ENCODE measurements at places on chromosomes 12 and 14. TPM values are rescaled to one million over a fixed set of nuclear protein-coding genes. Genes with fewer than 3 reads are reported as not detected.

DNA sequence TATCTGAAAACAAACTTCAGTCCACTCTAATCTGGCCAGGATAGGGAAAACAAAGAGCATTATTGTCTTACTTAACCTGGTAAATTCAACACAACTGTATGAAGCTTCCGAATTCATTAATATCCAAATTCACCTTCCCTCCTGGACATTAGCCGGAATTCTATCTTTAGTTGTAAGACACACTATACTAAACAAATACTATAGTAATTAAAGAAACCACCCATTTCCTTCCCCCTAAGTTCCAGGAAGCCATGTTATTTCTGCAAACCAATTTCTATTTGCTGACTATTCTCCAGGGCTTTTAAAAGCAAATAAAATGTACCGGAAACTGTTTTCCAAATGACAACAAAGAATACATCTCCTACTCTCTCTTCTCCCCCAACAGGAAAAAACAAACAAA lies 122.7 kb upstream of the MDM1 start:
- DNase-seq, result no peak

DNA sequence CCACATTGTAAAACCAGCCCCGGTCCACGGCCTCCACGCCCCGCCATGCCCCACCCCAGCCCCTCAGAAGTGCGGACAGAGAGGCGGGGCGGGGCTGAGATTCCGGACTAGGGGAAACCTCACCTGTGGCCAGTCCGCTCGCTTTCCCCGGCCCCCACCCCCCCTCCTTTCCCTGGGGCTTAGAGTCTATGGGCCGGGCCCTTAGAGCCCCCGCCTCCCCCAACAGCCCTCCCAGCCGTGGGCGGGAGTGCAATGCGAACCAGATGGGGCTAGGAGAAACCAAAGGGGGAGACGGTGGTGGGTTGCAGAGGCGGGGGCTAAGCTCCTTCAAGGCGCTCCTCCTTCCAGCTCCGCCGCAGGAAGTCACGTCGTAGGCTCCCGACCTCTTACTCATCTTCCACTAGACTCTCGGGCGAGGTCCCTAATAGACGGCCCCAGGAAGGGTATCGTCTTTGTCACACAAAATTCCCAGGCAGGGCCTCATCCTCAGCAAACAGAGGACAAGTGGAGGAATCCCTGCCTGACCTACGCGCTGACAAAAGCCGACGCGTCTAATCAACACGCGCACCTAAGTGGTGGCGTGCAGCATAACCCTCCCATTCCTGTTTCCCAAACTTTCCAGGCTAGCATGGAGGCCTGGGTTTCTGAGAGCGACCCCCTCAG lies 1.1 kb upstream of the NAB2 start:
- peak; percentile 94 for DNase-seq

DNA sequence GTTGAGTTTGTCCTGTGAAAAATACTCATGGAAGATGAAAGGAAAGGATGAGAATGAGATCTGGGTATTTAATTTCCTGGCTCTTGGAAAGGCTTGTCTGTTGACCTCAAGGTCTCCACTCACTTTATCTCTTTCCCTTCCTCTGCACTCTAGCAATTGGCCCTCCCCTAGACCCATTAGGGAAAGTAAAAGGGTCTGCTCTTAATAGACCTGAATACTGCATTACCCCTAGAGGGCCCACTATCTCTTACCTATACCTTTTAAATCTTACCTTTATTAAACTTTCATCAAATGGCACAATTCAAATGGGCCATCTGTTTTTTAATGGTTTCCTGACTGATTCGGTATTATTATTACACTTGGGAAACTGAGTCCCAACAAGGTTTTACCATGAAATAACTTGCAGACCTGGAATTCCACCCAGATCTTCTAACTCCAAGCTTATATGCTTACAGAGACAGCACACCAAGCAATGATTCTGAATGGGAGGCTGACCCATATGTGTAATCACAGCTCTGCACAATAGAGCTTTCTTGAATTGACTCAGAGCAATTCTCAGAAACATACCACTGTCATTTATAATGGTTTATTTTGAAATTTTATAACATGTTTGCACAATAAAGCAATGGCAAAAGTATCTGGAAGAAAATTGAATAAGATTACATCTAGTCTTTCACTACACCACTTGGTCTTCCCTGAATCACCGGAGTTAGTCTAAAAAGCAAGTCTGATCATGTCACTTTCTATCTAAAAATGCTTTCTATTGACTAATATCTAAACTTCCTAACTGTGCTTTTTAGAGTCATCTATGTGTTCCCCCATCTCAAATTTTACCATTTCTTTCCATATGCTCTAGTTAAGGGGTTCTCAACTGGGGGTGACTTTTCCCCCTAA lies 618.5 kb downstream of the NRXN3 start:
- DNase-seq, result no peak

- no peak for DNase-seq
These were observed 18.5 kb upstream of the PCNX1 start for GRCh38 chr14:70888681-70889175.

- DNase-seq, result peak; percentile 89
These were observed 25.4 kb downstream of the ZBTB42 start for GRCh38 chr14:104826189-104826860.

DNA sequence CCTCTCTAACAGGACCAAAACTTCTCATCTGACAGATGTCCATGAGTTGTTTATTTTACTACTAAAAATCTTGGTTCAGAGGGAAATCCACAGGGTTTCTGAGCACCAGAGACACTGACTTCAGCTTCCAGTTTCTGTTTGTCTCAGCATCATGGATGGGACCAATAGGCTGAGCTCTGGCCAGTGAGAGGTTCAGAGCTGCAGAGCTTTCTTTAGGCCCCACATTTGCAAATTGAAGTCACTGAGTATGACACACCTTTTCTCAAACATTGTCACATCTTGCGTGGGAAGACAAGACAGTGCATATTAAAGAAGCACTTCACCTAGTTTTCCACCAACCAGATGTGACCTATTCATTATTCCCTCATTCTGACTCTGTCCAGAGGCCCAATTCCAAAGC lies 45.2 kb downstream of the RDH12 start:
- no peak for DNase-seq

GRCh38 chr14:34275530-34275929 lies 186.5 kb downstream of the SPTSSA start:
- no peak for DNase-seq

GRCh38 chr12:68831272-68831671 lies 23.3 kb downstream of the MDM2 start:
- DNase-seq, result peak; percentile 8

GRCh38 chr14:54501480-54501879 lies 8.2 kb upstream of the CGRRF1 start:
- DNase-seq, result no peak

DNA sequence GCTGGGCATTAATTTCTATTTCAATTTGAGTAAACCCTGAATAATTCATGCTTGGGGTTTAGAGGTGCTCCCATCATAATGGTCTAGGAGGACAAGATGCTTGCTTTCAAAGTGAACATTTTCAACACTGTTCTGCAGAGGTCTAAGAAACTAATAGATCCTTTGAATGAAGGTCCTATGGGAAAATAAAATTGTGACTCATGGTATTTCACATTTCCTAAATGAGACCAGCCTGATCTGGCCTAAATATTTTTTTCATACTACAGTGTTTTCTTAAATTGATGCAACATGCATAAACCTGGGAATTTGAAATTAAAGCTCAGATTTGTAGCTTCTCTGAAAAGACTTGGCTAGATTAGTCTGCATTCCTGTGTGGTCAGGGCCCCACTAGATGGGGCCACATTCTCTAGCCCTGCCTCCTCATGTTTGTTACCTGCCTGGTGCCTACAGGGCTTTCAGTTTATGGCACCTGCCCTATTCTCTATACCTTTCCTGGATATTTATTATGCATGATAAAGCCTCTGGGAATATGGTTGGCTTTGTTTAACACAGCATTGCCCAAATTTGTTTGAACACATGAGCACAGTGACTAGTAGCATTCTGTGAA lies 112.7 kb downstream of the METTL25 start:
- no peak for DNase-seq

DNA sequence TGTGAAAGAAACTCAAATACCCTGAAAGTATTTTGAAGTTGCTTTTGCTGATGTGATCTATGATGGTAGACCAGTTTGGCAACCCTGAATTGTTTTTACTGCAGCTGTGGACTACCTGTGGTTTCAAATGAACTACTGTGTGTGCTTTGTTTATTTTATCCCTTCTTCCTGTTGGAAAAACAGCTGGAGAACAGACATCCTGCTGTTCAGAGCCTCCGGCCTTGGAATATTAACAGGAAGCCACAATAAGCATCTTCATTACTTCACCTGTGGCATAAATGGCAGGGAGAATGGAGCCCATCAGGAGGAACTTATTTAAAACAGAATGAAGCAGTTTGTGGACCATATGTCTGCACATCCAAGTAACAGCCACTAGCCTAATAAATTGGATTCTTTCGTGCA lies 104.8 kb downstream of the DUSP6 start:
- DNase-seq, result peak; percentile 15

GRCh38 chr12:94638521-94638920 lies 11.8 kb downstream of the TMCC3 start:
- no peak for DNase-seq

GRCh38 chr12:75747572-75748021 lies 236.2 kb upstream of the KRR1 start:
- no peak for DNase-seq

DNA sequence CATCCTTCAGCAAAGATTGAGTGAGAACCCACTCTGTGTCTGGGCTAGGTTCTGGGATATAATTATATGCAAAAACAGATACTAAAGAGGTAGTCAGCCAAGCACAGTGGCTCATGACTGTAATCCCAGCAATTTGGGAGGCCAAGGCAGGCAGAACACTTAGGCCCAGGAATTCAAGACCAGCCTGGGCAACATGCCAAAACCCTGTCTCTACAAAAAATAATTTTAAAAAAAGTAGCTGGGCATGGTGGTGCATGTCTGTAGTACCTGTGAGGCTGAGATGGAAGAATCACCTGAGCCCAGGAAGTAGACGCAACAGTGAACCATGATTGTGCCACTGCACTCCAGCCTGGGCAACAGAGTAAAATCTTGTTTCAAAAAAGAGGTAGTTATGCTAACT lies 237.5 kb upstream of the HMGA2 start:
- DNase-seq, result no peak

GRCh38 chr14:71399057-71399487 lies 491.8 kb downstream of the PCNX1 start:
- DNase-seq, result no peak

DNA sequence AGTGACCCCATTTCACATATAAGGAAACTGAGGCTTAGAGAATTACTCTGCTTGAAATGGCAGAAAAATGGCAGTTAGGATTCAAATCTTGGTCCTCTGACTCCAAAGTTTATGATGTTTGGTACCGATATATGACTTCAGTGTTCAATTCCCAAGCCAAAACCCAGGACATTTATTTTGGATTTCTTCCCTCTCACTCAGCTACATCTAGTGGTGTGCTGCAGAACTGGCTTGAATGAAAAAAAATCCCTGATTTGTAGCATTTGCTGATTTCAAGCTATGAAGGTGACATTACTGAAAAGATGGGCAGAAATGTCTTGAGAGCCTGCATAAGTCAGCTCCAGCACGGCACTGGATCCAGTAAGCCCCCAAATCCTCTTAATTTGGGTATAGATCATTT lies 106.4 kb downstream of the EFCAB11 start:
- no peak for DNase-seq

GRCh38 chr14:90593254-90594040 lies 196.6 kb downstream of the CALM1 start:
- DNase-seq, result no peak

DNA sequence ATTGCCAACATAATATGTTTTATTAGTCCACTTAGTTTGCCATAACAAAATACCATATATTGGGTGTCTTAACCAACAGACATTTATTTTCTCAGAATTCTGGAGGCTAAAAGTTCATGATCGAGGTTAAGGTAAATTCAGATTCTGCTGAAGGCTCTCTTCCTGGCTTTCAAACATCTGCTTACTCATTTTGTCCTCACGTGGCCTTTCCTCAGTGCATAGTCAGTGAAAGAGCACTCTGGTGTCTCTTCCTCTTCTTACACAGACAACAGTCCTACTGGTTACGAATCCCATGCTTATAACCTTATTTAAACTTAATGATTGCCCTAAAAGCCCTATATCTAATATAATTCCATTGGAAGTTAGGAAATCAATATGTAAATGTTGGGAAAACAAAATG lies 479.7 kb downstream of the FSCB start:
- DNase-seq, result no peak

DNA sequence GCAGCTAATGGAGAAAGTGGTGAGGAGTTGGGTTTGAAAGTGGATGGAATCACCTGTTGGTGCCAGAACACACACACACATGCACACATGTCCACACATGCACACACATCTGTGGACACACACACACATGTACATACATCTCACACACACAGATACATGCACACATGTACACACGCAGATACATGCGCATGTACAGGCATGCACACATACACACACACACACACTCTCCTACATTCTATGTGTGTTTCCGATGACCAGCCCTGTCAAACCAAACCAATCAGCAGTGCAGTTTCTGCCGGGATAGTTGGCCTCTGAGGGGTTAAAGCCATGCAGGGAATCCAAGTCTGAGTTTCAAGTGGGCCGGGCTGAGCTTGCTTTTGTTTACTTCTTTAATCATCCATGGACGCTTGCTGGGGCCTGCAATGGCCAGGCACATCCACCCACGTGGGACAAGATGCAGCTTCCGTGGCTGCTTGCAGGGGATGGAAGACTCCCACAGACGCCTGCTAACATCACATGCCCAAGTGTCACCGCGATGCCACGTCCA lies 52.5 kb downstream of the GALNT9 start:
- no peak for DNase-seq

PRR4 gene
- 0.69 TPM for total RNA-seq

TMCC3 gene
- total RNA-seq, result 7.2 TPM

TSHR gene
- total RNA-seq, result not detected

DNAJC22 gene
- 0.39 TPM for total RNA-seq

SLC6A13 gene
- total RNA-seq, result not detected

SLC38A6 gene
- 11.2 TPM for total RNA-seq

HCAR2 gene
- total RNA-seq, result not detected

FAM222A gene
- 10.6 TPM for total RNA-seq

PLXNC1 gene
- total RNA-seq, result 13.4 TPM

PPP1R1A gene
- total RNA-seq, result 2.3 TPM

RAPGEF3 gene
- total RNA-seq, result 1.2 TPM

COA8 gene
- 38.6 TPM for total RNA-seq
